Activated CD4-positive, alpha-beta T cell treated with anti-CD3 and anti-CD28 coated beads, Interleukin-2, amount 50 U/mL, for 16 hours (primary cell): ENCODE measurements at places on chromosomes 2 and 18.
A peak's percentile ranks its signal among the peaks of the same experiment; 100 is the strongest.

GRCh38 chr18:22342625-22343024 lies 75.1 kb downstream of the CTAGE1 start:
- DNase-seq, result no peak

DNA sequence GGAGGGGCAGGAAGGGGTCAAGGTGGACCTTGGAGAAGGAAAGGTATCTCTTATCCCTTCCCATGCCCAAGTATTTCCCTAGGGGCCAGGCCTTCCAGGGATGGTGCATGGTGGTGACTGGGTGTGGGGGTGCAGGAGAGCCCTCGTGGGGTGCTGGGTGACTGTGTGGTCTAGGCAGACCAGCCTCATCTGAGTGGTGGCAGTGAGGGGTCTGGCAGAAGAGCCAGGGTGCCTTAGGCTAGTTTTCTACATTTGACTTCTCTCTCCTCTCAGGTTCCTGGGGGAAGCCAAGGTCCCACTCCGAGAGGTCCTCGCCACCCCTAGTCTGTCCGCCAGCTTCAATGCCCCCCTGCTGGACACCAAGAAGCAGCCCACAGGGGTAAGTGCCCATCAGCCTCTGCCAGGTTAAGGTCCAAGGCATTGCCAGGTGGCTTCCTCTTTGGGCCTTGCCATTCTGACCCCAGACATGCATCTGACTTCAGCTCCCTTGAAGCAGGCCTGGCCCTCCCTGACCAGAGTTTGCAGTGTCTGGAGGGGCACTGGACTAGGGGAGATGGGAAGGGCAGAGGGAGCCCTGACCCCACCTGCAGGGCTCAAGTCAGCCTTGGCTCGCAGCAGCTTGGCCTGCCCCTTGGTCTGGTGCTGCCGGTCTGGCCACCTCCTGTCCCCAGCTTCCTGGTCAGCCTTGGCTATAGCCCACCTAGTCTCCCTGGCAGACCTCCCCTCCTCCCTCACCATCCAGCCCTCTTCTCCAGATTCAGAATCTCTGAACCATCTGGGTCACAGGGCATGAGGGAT lies 49.8 kb downstream of the DYSF start:
- no peak for DNase-seq

DNA sequence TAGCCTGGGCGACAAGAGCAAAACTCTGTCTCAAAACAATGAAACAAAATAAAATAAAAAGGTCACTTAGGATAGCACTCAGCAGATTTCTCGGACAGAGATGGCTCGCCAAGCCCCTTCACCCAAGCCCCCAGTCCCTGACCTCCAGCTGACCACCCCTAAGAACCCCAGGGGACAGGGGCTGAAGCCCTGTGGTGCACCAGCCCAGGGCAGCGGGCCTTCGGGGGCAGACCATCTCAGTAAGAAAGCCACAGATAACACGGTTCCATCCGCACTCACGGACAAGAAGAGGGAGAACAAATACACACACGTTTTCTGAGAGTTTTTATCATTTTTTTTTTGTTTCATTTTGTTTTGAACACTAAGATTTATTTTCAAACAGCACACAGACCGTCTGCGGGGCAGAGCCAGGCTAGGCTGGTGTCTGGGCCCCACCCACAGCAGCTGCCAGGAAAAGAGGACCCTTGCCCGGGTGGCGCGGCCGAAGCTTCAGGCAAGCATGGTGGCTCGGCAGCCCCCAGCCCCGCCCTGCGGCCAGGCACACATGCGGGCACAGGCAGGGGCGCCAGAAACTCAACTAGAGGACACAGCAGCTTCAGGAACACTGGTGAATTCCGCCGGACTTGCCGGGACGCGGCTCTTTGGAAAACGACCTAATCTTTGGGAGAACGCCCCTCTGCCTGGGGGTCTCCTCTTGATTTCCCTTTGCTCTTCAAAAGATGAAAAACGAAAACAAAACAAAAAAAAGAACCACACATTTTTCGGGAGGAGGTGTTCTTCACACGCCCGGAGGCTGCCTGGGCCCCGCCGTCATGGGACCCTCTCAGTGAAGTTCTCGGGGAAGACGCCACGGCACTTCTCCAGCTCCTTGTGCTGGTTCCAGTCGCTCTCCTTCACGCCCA lies 59.0 kb downstream of the BIN1 start:
- no peak for DNase-seq

GRCh38 chr18:58586269-58586668 lies 42.6 kb downstream of the ALPK2 start:
- no peak for DNase-seq

DNA sequence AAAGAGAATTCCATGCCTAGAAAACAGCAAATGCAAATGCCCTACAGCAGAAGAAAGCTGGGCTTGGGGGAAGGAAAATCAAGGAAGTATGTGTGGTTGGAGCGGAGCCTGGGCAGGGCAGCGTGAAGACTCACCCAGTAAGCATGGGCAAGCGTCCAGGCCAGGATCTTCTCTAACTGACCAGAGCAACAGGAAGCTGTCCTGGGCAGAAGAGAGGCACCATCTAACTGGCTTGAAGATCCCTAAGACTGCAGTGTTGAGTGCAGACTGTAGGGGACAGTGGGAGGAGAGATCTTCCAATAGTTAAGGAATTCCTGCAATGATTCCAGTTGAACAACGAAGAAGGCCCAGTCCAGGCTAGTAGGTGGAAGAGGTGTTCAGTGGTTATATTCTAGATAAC lies 57.9 kb downstream of the NXPH2 start:
- no peak for DNase-seq

DNA sequence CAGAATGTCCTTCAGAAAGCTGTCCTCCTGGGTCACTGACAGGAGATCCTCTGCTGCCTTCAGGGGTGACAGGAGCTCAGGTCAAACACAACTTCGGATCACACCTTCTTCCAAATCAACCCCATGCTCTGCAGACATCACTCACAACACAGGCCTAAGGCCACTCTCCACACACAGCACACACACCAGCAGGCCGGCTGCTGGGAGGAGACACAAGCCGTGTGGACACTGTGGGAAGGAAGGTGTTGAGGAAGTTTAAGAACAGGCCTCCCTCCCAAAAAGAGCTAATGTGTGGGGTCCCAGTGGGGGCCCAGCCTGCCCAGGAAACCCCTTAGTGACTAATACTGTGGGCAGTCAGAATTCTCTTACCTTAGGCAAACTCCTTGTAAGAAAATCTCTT lies 290.3 kb upstream of the ID2 start:
- DNase-seq, result no peak

DNA sequence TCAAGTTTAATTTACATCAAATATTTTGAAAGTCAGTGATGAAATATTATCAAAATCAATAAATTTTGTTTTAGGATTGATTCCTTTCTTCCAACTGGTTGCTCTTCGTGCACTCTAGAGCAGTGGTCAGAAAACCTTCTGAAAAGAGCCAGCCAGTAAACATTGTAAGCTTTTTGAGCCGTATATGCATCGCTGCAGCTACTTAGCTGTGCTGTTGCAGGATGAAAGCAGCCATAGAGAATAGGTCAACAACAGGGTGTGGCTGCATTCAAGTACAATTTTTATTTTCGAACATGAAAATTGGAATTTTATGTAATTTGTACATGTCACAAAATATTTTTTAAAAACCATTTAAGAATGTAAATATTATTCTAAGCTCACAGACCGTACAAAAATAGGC lies 94.9 kb downstream of the MGAT5 start:
- no peak for DNase-seq

DNA sequence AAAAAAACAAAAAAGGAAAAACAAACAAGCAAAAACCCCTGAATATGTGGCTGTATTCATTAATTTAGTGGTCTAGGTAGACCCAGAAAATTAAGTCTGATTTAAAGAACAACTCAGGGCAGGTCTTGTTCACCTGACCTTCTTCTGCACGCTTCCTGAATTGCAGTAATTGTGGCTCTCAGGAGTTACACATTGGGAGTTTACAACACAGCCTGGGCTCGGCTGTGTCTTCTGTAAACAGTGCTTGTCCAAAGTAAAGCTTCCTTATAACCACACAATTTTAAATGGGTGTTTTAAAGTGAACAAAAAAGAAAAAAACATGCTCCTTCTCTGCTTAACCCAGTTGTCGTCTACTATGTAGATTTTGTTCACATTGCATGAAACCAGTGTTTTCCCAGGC lies 8.3 kb upstream of the MTIF2 start:
- DNase-seq, result no peak

- no peak for DNase-seq
Measured at GRCh38 chr2:206979922-206980321, 40.6 kb downstream of the CPO start.

DNA sequence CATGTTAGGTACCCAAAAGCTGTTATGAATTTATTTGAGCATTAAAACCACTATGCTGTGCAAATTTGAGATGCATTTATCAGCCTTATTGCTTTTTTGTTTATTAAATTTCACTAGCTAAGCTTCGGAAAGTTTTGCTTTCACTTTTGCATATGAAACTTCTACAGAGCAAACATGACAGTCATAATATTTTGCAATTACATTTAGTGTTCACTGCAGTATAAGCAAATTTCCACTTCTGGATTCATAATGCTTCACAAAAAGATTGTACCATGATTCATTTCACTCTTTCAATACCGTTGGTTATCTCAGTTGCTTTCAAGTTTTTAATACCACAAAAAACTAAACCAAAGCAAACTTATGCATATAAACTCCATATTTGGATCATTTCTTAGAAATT lies 228.7 kb upstream of the SLC8A1 start:
- peak; percentile 2 for DNase-seq

GRCh38 chr2:88654714-88655113 lies 27.4 kb upstream of the EIF2AK3 start:
- DNase-seq, result no peak

- no peak for DNase-seq
Measured at GRCh38 chr2:155364766-155365165, 666.3 kb downstream of the KCNJ3 start.

DNA sequence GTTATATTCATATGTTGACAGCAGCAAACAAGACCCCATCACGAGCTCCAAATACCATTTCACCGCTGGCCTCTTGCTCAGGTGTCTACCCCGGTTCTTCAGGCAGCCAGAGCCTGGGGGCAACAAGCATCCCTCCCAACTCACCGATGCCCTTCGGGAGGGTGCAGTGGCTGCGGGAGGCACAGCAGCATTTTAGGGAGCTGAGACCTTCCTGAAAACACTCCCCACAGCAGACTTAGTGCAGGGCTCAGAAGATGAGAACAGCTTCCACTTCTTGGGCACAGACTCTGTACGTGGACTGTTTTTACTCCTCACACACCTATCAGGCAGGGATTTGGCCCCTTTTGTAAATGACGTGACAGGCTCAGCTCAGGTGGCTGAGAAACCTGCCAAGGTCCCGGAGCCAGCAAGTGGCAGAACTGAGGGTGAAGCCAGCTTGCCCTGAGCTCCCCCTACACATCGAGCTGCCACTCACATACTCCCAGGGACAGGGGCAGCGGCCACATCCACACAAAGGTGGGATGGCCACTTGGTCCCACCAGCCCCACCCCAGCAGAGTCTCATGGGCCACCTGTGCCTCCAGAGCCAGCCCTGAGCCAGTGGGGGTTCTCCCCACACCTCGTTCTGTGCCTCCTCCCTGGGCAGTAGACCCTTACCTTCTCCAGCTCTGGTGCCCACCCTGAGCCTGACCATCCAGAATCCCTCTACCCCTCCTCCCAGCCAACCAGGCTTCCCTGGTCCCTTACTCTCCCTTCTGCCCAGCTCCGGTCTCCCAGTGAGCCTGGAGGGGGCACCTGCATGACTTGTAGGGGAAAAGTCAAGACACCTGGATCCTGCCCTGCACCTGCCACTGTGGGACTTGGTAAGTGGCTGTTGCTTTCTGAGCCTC lies 28.5 kb downstream of the CYP27C1 start:
- no peak for DNase-seq

DNA sequence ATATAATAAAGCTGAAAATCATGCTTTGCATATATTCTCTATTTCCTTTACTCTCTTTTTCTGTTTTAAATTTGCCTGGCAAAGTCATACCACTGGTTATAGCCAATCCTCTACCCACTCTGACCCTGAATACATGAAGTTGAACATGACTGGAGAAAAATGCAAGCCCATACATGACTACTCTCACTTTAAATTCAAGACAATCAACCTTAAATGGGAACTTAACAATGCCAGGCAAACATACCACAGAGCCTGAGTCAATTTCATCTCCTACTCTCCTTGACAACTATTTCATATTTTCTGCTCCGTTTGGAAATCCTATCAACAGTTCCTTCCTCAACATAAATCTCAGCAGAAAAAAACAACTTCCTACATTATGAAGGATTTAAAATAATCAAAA lies 22.6 kb downstream of the RAD51AP2 start:
- no peak for DNase-seq

DNA sequence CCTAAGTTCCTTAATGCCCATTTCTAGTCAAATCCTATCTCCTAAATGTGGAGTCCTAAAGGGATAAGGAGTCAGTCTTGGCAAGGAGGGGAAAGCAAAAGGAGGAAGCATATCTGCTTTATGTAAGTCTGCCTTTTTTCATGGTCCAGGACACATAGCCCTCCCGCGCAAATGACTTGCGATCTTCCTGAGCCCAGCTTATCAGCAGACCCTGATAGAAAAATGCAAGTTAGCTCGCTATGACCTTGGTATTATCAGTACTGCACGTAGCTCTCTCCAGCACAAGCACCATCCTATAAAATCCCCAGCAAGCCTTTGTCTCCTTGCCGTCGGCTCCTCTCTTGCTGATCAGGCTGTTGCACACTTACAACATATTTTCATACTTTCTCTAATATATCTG lies 281.4 kb upstream of the KCNH7 start:
- no peak for DNase-seq

DNA sequence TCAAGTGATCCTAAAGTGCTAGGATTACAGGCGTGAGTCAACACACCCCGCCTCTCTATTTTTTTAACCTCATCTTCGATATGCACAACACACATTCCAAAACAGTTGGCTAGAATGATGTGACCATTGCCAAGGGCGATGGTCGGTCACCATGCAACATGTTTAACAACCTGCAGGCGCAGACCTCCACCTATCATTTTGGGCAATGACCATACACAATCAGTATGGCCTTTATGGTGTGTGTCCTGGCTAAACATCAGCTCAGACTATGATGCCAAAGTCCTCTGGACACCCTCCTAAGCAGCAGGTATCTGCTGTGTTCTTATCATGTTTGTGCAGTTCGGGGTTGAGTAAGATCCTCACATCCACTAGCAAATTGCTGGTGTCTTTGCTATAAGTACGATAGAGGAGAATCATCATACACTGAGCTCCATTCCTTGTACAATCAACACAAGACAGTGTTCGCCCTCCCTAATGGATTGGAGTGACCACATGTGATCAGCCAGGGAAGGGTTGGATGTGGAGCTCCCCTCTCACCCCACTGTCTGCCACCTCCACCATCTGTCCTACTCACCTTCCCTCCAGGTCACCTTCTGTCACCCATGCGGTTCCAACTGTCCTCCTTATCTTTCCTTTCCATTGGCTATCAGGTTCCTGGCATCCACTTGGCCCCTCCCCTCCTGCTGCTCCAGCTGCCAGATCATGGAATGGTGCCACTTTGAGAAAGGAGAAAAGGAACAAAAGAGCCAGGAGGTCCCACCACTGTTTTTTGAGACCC lies 7.9 kb upstream of the RNF152 start:
- no peak for DNase-seq

GRCh38 chr2:230868161-230868946 lies 3.6 kb downstream of the ITM2C start:
- DNase-seq, result no peak
